ENCODE measurements at places on chromosomes 5 and 9. TPM values are rescaled to one million over a fixed set of nuclear protein-coding genes. Genes with fewer than 3 reads are reported as not detected.

The SLC6A7 gene
- total RNA-seq, result not detected

The CCL27 gene
- total RNA-seq, result not detected

The SPATA31C1 gene
- total RNA-seq, result not detected

The OGN gene
- total RNA-seq, result not detected

The ENTREP1 gene
- 0.54 TPM for total RNA-seq

The CDC42SE2 gene
- 29.3 TPM for total RNA-seq

The TEK gene
- total RNA-seq, result 0.11 TPM

The MOCS2 gene
- 34.5 TPM for total RNA-seq

The ANP32B gene
- 286 TPM for total RNA-seq

The CWC27 gene
- total RNA-seq, result 13.9 TPM

The IER5L gene
- 52.3 TPM for total RNA-seq

The LCN15 gene
- not detected for total RNA-seq

The MEF2C gene
- not detected for total RNA-seq

The TMC1 gene
- total RNA-seq, result 0.13 TPM

The WNK2 gene
- total RNA-seq, result 4.1 TPM

The NANS gene
- 71.1 TPM for total RNA-seq

The LCN12 gene
- 1.3 TPM for total RNA-seq

The SHOC1 gene
- not detected for total RNA-seq

The HAPLN1 gene
- not detected for total RNA-seq

The MYMK gene
- total RNA-seq, result not detected

The CACNA1B gene
- total RNA-seq, result 0.05 TPM

The CATSPER3 gene
- total RNA-seq, result 0.42 TPM

The CNTLN gene
- total RNA-seq, result 5.7 TPM

The ISCA1 gene
- 46.5 TPM for total RNA-seq

The TPPP gene
- total RNA-seq, result 5.5 TPM

The PJA2 gene
- 16.3 TPM for total RNA-seq

The CDH9 gene
- not detected for total RNA-seq

The PCDHGB6 gene
- 0.07 TPM for total RNA-seq
